Thoracic aorta (tissue), 2 donors: ENCODE measurements at places on chromosomes 7 and 10. TPM values are rescaled to one million over a fixed set of nuclear protein-coding genes. Genes with fewer than 3 reads are reported as not detected.

- no peak for DNase-seq
These were observed 3.6 kb downstream of the ADCK2 start for GRCh38 chr7:140676306-140676705.

GRCh38 chr10:61821153-61821552 lies 80.3 kb upstream of the ARID5B start:
- DNase-seq = no peak

JAKMIP3 gene
- total RNA-seq = 0.42 TPM

DNA sequence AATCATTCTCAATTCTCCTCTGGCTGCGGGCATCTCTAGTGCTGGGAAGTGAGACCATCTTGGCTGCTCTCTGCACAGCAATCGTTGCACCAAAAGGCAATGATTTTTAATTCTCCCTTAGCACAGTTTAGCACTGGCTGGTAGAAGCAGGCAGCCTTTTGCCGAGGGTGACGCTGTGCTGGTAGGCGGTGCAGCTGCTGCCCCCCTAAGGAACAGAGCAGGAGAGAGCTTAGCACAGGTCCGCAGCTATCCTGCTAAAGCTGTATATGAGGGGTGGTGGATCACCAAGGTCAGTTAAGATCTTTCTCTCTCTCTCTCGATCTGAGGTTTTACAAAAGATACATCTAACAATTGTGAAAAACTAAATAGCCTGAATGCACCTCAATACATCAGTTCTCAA lies 390.1 kb downstream of the GATA3 start:
- DNase-seq = no peak

DNA sequence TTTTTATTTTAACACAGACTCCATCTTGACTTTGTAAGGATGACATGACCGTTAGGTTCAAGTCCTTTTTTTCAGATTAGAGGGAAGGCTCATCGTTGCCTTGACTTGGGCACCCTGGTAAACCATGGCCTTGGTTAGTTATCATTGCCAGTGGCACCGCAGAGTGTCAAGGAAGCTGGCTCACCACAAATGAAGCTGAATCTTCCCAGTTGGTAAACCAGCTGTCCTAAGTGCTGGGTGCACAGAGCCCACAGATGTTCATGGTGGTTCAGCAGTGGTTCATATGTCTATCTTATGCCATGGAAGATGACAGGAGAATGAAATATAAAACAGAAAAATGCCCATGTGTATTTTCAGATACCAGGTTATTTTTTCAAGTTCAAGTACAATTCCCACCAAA lies 273.6 kb downstream of the PLXDC2 start:
- no peak for DNase-seq

DNA sequence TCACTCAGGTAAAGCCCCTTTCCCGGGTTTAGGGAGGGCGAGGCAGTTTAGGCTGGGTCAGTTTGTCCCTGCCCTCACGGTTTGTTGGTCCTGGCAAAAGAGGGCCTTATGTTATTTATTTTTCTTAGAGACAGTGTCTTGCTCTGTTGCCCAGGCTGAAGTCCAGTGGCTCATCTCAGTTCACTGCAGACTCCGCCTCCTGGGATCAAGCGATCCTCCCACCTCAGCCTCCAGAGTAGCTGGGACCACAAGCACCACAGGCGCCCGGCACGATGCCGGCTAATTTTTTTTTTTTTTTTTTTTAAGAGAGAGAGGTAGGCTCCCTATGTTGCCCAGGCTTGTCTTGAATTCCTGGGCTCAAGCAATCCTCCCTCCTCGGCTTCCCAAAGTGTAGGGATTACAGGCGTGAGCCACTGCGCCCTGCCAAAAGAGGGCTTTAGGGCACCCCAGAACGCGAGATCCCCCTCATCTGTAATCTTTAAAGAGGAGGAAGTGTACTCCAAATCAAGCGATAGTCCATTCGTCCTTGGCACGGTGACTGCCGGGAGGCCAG lies 626 bp upstream of the BMS1 start:
- DNase-seq = no peak

GRCh38 chr7:9124320-9124719 lies 690.9 kb downstream of the NXPH1 start:
- no peak for DNase-seq

BMPER gene
- 0.54 TPM for total RNA-seq

LRGUK gene
- total RNA-seq = 0.71 TPM

UPK3B gene
- total RNA-seq = 3.9 TPM
